NCI-H187 (cell line): ENCODE measurements at places on chromosomes 3 and 15.

DNA sequence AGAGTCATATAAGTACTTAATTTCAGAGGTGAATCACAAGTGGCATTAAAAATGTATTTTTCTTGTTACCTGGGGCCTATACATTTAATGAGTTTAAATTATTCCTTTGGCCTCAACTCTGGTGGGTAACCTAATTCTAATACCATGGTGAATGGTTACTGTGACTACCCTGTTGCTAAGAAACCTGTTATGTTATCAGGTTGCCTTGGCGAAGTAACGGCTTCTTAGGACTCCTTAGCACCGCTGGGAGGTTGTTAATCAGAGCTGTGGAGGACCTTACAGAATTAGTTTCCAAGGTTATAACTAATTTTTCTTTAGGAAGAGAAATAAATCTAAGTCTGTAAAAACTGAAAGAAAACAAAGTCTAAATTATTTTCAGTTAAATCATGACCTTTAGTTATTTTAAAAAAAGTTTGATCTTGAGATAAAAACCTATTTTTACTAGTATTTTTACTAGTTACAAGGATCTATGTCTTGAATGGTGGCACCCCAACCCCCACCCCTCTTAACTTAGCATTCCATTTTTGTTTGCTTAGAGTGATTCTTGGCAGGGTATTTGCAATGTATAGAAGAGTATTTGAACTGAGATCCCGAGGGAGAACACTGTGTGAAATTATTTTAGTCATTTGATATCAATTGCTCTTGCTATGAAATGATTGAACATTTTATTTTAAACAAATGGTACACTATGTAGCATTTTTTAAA lies 155.5 kb downstream of the FNDC3B start:
- DNase-seq = peak; percentile 5

DNA sequence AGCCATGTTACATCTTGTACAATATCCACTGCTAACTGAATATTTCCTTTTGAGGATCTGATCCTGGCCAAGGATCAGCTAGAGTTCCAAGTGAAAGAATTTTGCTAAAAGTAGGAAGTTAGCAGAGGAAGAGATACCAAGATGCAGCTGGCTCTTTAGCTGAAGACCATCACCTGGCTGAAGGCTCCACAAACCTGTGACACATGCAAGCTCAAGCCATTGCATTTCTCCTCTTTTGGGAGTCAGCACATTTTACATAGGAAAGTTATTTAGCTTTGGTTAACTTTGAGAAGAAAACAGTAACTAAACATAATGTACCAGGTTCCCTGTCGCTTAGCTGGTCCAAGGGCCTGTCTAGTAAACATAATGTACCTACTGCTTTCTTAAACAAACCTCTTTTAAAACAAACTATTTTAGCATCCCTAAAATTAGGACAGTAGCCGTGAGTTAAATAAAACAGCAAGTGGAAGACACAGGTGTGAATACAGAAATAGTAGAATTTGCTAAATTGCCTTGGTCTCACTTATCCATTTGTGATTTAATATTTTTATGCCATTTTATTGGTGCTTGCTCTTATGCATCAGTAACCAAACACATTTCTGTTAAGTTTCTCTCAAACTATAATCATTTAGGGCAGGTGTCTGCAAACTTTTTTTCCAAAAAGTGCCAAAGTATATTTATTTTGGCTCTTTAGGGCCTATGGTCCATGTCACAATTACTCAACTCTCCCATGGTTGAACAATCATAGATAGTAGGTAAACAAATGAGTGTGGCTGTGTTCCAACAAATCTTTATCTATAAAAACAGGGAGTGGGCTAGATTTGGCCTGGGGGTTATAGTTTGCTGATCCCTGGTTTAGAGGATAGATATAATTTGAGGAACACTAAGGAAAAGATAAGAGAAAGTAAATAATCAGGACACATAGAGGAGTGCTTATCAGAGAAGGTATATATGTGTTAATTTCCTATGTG lies 11.2 kb downstream of the GCSAM start:
- no peak for DNase-seq

DNA sequence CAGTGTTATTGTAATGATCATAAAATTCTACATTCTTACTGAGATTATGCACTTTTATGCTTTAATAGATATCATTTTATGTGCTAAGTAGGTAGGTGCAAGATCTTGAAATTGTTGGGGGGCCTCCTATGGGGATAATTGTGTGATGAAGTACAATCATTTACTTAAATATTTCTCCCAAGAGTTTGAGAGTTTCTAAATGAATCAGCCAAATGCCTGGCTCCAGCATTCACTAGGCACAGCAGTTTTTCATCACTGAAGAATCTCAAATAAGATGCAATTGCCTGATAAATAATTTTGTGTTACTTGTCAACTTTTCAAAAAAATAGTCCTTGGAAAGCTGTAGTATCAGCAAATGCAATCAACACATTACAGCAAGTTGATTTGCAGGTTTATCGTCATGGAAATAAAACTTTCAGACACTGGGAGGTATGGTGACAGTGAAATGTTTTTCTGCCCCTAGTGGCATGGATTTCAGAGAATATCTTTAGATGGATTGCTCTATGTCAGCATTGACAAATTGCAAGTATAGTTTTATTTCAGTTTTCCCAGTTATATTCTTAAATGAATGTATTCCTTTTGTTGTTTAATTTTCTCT lies 167.1 kb downstream of the NEK11 start:
- DNase-seq = no peak

- DNase-seq = no peak
Observed at GRCh38 chr3:46693892-46694226, 380 bp upstream of the ALS2CL start.

GRCh38 chr3:183098536-183099025 lies 715 bp downstream of the MCCC1 start:
- no peak for DNase-seq

- DNase-seq = no peak
Observed at GRCh38 chr3:30664884-30665283, 58.5 kb downstream of the TGFBR2 start.

DNA sequence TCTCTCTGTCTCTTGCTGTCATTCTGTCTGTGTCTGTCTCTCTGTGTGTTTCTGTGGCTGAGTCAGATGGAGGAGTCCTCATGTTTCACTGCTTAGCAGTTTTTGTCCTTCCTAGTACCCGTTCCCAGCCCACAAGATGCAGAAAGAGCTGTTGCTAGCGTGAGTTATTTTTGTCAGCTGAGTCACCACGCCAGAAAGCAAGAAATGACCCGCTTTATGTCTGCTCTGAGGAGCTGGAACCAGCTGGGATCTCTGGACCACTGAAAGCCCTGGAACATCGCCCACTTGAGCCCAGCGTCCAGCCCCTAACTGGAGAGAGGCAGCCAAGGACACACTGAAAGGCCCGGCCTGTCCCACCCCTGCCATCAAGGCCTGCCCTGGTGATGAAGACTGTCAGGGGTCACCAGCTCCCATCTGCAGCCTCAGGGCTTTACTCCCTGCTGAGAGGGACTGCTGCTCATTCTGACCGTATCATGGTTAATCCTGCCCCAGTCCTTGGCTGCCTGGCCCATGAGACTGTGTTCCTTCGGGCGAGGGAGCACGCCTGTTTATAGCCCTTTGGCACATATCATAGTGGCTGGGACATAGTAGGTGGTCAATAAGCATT lies 101.7 kb upstream of the TPM1 start:
- DNase-seq = no peak

DNA sequence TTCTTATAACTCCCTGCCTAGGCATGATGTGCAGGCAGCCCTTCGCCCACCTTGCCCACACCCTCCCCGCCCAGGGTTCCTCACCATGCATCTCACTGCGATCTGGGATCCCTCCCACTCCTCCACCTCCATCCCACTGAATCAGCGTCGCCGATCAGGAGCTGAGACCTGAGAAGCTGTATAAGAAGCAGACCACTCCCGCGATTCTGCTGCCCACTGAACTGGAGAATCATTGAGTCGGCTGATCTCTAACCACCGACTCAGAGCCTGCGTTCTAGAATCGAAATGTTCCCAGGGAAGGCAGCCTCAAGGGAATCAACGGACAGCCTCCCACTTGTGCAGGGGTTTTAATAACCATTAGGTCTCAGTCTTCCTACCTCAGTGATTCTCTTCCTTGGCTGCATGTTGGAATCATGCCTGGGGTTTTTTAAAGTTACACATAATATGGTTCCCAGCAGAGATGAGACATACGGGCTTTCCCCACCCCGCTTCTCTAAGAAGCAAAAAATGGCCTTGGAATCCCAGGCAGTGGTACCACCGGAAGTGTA lies 60.2 kb downstream of the TMEM44 start:
- DNase-seq = no peak

DNA sequence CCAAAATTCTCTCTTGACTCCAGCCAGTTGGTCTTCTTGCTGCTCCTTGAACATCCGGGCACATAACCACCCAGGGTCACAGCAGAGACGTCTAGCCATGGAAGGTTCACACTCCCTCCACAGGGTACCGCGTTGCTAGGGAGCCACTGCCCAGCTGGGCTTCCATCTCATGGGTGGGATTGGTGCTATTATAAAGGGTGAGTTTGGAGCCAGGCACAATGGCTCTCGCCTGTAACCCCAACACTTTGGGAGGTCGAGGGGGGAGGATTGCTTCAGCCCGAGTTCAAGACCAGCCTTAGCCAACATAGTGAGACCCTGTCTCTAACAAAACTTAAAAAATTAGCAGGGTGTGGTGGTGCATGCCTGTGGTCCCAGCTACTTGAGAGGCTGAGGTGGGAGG lies 17.5 kb upstream of the SKOR1 start:
- DNase-seq = no peak

GRCh38 chr3:55461896-55462295 lies 25.2 kb downstream of the WNT5A start:
- no peak for DNase-seq

GRCh38 chr15:39584662-39585388 lies 3.9 kb downstream of the THBS1 start:
- no peak for DNase-seq

DNA sequence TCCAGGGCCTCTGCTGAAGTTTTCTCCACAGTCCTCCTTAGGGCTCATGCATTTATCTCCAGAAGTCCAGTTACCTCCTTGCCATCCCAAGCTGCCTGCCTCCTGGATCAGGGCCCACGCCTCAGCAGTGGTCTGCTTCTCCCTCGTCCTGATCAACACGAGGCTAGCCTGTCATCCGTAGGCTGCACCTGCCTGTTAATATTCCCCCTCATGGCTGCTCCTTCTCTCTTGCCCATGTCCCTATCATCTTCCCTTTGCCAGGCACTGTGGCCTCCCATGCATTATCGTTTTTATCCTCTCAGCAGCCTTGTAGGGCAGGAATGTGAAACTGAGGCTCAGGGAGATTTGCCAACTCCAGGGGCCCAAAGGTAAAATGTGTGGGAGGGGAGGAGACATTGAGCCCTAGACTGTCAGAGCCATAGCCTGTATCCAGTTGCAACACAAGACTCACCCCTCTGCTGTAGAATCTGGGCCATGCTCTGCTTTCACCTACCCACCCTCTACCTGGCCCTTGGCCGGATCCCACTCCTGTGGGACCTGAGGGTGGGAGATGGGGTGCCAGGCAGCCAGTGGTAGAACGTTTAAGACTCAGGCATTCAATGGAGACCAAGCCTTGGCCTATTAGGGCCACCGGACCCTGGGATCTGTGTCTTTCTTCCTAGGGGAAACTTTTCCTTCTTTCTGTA lies 4.6 kb downstream of the GRM2 start:
- no peak for DNase-seq

- DNase-seq = no peak
Observed at GRCh38 chr15:68554721-68555678, 23.8 kb upstream of the CORO2B start.

DNA sequence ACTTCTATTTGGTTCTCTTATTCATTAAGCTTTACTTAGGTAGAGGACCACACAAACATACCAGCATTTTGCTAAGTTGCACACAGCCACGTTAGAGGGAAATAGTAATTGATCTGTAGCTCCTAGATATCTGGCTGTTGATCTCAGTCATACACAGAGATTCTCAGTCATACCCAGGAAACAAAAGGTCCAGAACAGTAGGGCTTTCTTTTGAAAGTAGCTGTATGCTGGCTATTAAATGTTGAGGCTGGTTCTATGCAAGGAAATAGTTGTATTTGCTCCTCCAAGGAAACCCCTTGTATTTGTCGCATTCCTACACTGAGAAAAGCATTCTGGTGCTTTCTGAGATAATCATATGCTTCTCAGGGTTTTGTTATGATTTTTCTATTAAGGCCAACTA lies 523.8 kb downstream of the SOX2 start:
- no peak for DNase-seq
